ENCODE measurements at places on chromosomes 13 and 19.

- no peak for DNase-seq
Observed at GRCh38 chr13:24308488-24309020, 826 bp upstream of the C1QTNF9 start.

GRCh38 chr13:37446503-37446902, 152.1 kb downstream of the POSTN start:
- peak; percentile 90 for DNase-seq

- DNase-seq: peak; percentile 15
Observed at GRCh38 chr13:94674609-94675348, 37.6 kb downstream of the SOX21 start.

DNA sequence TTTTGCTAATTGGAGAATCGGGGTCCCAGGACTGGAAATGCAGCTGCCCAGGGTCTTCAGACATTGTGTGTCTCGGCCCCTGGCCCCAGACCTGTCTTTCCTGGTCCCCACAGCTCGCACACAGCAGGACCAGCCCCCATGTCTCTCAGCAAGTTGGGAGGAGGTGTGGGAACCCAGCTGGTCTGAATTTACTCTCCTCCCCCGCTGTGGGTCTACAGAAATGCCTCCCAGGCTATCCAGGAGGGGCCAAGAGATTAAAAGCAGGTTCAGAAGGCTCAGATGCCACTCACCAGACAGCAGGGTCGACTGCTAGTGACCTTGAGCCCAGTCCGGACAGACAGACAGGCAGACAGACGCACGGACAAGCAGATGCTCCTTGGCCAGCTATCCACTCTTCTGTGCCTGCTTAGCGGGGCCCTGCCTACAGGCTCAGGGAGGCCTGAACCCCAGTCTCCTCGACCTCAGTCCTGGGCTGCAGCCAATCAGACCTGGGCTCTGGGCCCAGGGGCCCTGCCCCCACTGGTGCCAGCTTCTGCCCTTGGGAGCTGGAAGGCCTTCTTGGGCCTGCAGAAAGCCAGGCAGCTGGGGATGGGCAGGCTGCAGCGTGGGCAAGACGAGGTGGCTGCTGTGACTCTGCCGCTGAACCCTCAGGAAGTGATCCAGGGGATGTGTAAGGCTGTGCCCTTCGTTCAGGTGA, at the start of gene DAND5:
TSS of gene DAND5 (plus strand) at position 285 of the 697 bp plus-strand sequence. CDS start at position 370, 85 bp downstream.
- no peak for DNase-seq

DNA sequence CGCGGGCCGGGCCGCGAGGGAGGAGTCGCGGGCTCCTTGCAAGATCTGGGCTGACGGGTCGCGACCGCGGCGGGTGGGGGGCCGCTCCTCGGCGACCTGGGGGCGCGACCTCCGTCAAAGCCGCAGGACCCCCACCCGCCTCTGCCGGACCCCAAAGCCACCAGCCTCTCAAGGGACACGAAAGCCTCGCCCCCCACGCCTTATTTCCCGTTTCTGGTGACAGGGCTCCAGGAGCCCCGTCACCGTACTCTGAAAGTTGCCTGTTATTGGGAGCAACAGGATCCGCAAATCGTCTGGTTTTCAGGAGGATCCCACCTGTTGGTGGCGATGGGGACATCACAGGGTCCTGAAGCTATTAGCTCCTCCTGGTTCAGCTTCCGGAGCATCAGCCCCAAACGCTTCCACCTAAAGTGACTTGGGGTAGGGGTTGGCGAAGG, 530 bp downstream of the MAU2 start:
- DNase-seq: no peak
